ENCODE measurements at places on chromosomes 16 and 17. TPM values are rescaled to one million over a fixed set of nuclear protein-coding genes. Genes with fewer than 3 reads are reported as not detected.

The RUNDC1 gene
- total RNA-seq, result 13.0 TPM

- no peak for DNase-seq
These were observed 257.7 kb downstream of the XYLT1 start for GRCh38 chr16:17213025-17213424.

The MYCBPAP gene
- total RNA-seq, result not detected

DNA sequence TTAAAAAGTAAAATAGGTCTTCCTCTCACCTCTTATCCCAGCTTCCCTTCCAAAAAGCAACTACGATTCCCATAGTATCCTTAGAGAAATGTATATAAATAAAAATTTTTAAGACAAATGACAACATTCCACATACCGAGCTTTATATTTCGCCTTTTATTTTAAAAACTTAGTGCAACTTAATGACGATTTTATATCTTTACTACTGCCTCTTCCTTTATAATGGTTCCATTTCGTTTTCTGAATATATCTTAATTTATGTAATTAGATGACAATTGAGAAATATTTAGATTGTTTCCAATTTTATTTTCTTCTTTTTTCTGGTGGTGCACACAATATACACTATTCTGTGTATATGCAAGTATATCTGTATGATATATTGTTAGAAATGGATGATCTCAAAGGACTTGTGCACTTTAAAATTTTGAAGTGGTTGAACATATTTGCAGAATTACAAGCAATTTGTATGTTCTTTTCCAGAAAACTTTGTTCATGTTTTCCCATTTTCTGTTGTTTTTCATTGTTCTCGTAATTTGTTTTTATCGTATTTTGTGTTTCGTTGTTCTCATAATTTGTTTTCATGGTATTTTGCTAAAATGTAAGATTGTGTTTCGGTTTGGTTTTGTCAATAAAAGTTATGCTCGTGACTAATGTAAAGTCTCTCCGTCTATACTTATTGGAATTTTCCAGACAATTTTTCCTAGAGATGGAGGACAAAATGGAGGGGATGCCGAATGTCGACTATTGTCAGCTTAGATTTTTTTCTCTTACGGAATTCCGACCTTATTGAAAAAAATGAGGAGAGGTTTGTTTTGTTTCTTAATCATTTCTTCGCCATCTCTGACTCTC is 20.4 kb upstream of the HOXB13 start:
- no peak for DNase-seq

- DNase-seq, result no peak
These were observed 1.3 kb upstream of the SENP3 start for GRCh38 chr17:7560172-7561027.

GRCh38 chr16:82542714-82543113 is 84.1 kb upstream of the CDH13 start:
- DNase-seq, result no peak

The ABI3 gene
- total RNA-seq, result 0.12 TPM

The ITGAX gene
- 1.9 TPM for total RNA-seq

GRCh38 chr16:381012-381788 is 578 bp downstream of the PGAP6 start:
- no peak for DNase-seq

GRCh38 chr17:78882540-78883088 is 20.4 kb downstream of the CEP295NL start:
- no peak for DNase-seq

The CLEC10A gene
- not detected for total RNA-seq

The PPM1D gene
- total RNA-seq, result 29.1 TPM

- no peak for DNase-seq
These were observed at the start of gene BTBD17 for GRCh38 chr17:74361230-74362068. TSS of gene BTBD17 (minus strand) at chr17:74361868. CDS start at chr17:74361819, 49 bp downstream.

DNA sequence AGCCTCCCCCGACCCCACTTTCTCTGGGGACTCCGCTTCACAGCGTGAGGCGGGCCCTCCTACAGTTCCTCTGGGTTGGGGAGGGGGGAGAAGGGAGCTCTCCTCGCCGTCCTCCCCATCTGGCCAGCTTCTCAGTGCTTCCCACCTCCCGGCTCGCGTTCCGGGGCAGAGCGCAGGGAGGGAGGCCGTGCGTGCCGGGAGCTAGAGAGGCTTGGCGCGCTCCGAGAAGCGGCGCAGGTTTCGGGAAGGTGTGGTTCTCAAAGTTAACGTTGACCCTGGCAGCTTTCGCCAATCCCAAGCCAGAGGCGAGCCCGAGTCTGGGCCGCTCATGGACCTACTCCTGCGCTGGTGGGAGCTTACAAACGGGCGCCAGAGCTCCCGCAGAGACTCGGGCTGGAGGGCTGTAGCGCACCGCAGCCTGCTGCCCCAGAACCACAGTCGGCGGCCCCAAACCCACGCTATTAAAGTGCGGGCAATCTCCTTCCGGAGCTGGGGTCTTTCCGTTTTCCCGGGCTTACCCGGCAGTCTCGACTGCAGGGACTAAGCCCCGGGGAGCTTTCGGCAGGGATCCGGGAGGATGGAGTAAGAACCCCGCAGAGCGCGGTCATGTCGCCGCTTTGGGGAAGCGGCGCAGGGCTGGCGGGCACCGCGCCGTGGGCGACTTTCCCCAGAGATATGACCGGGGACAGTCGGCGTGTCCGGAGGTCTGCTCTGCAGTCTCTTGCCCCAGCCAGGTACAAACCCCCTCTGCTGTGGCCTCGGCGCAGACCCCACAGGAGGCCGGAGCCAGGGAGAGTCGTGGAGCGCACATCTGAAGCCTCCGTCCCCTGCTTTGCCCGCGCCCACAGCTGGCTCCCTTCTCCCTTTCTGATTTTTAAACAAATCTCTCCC is 787 bp downstream of the CDH11 start:
- no peak for DNase-seq

The RBFOX1 gene
- total RNA-seq, result not detected

GRCh38 chr17:49748791-49749190 is 15.1 kb downstream of the FAM117A start:
- DNase-seq, result no peak

DNA sequence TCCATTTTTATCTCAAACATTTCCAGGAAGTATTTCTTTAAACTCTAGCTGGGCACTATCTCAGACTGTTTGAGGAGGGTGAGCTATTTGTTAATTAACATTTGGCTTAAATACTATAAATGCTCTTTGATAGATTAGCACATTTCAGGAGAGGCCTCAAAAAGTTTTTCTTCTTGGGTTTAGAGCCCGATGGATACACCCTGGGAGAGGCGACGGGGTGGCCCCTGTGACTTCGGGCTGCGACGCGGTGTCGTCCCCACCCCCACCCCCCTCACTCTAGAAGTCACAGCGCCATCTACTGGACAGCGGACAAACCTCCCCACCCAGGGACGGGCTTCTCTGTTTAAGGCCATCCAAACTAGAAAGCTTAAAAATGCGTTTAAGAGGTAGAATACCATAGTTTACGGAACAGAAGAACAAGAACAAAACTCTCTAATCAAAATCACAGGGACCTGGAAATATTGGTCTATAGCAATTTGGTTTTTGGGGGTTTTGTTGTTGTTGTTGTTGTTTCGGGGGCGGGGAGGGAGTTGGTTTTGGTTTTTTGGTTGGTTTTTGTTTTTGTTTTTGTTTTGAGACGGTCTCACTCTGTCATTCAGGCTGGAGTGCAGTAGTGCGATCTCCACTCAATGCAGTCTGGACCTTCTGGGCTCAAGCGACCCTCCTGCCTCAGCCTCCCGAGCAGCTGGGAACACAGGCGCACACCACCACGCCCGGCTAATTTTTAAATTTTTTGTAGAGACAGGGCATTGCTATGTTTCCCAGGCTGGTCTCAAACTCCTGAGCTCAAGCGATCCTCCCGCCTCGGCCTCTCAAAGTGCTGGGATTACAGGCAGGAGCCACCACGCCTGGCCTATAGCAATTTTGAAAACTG is 254.4 kb downstream of the C16orf95 start:
- DNase-seq, result peak; percentile 62

DNA sequence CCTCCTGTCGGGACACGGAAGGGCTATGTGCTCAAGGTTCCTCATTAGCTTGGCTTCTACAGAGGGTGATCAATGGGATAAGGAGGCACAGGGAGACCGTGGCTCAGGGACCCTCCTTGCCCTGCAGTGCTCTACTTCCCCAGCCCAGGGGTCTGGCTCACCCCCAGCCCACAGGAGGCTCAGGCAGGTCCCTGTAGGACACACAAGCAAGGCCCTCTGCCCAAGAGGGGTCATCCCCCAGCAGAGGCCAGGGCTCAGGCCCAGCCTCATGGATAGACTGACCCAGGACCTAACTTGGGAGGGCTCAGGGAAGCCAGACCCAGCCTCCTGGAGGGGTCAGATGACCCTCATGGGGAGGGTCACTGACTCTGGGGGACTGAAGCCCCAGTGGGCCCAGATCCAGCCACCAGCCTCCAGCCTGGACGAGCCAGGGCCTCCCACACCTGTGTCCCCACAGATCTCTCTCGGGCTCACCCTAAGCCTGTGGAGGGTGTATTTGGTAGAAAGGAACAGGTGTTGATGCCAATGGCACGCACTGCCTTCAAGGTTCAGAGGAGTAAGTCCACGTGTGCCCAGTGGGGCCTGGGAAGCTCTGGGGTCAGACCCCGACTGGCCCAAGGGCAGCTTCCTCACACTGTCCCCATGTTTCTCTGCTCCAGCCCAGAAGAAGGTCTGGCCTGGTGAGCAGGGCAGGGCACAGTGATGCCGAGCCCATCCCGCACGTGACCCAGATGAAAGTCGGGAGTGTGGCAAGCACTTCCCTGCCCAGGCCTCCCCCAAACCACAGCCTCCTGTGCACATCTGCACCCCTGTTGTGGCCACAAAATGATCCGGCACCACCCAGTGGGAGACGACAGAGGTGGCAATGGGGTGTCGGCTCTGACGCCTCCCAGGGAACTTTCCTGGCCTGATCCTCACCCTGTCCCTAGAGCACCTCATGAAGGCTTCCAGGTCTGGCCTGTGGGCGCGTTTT is 10.9 kb upstream of the KRTAP17-1 start:
- DNase-seq, result no peak

The AMDHD2 gene
- 42.9 TPM for total RNA-seq

GRCh38 chr16:87274794-87275193 is 42.4 kb downstream of the C16orf95 start:
- no peak for DNase-seq

DNA sequence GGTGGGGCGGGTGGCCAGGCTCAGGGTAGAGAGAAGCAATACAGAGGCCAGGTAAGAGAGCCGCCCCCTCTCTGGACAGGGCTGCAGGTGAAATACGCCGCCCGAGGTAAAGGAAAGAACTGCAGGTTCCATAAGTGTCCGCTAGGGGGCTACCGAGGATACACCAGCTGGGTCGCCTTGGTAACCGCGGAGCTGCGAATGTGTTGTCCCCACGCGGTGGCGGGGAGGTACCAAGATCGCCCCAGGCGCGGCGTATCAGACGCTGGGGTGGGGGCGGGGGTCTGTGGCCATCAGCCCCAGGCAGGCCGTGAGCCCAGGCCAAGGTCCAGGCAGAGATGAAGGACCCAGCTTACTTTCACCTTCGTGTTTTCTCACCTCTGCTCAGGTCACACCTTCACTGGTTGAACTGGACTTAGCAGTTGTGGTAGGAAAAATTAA is 18.4 kb upstream of the ZFP90 start:
- peak; percentile 81 for DNase-seq

The MLYCD gene
- total RNA-seq, result 3.9 TPM

DNA sequence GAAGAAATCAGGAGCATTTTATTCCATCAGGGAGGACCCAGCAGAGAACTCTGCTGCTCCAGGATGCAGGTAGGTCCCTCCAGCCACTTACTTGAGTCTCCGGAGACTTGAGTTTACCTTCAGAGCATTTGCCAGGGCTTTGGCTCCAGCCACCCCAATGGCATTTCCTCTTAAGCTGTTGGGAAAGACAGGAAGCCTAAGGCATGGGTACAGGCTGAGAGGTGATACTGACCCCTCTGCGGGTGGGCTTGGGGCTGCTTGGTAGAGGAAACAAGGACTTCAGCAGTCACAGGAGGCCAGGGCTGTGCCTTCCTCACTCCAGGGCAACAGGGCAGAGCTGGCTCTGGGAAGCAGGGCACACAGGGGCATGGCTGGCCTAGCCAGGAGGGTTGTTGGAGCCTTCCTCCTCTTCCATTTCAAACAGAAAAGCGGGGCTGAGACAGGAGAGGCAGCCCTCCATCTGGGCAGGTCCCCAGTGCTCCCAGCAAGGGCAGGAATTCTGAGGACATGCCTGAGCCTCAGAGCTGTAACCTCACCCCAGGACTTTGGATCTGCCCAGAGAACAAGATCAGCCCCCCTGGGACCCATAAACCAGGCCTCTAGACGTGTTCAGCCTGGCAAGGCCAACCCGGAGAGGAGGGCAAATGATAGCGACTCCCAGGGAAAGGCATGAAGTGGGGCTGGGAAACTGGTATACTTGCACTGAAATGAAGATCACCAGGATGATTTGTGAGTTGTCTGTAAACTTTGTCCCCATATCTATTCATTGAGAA is 34.4 kb downstream of the NLRC3 start:
- no peak for DNase-seq

The TNFRSF17 gene
- total RNA-seq, result not detected

GRCh38 chr16:86448306-86448890 is 61.9 kb upstream of the FOXF1 start:
- DNase-seq, result no peak

The HEATR9 gene
- total RNA-seq, result not detected

DNA sequence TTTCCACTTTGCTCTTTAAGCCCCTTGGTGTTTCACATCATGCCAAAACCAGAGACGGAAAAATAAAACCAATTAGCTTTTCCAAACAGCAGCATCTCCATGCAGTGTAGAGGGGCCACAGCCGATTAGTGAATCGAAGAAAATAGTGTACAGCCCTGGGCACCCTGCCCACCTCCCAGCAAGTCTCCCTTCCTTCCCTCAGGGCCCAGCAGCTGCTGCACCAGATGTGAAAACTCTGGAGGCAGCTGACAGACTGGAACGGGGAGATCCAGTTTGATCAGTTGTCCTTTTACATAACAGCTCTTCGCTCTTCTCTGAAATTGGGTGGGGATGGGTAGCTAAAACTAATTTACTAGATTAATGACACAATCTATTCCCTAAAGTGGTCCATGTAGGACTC is 19.3 kb downstream of the TMEM11 start:
- DNase-seq, result no peak

The CFAP119 gene
- 12.6 TPM for total RNA-seq

DNA sequence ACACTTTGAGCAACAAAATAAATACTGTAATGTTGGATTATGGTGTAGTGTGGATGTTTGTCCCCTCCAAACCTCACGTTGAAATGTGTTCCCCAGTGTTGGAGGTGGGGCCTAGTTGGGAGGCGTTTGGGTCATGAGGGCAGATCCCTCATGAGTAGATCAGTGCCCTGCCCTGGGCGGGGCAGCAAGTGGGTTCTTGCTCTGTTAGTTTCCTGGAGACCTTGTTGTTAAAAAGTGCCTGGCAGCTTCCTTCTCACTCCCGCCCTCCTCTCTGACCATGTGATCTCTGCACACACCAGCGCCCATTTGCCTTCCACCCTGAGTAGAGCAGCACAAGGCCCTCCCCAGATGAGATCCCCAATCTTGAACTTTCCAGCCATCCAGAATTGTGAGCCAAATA is 67.7 kb downstream of the MPRIP start:
- no peak for DNase-seq

- DNase-seq, result no peak
These were observed 27.6 kb downstream of the STAT5B start for GRCh38 chr17:42248351-42249179.

The KRTAP3-2 gene
- total RNA-seq, result not detected

Measured in HCT116 (cell line).